ENCODE measurements at places on chromosomes 4 and X.

- peak; percentile 54 for DNase-seq
These were observed 5.6 kb downstream of the PRDM8 start for GRCh38 chr4:80202741-80203553.

DNA sequence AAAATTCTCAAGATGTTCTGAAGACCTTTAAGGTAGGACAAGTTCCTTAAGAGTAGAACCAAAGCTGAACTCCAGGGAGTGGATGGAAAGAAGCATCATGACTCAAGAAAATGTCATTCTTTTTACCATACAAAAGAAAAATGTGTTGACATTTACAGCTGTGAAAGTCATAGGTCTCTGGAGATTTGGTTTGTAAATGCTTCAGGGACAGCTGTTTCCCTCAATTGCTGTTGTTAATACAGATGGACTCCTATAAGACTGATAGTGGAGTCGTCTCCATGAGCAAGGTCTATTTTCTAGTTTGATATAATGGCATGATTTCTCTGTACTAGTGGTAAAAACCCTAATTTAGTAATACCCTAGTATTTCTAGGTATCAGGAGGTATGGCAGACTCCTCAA lies 101.7 kb downstream of the PHOX2B start:
- DNase-seq, result no peak

- DNase-seq, result peak; percentile 12
These were observed 97.7 kb upstream of the PTPN13 start for GRCh38 chr4:86496094-86497080.

- DNase-seq, result no peak
These were observed 2244.0 kb downstream of the ARAP2 start for GRCh38 chr4:34000356-34000755.

DNA sequence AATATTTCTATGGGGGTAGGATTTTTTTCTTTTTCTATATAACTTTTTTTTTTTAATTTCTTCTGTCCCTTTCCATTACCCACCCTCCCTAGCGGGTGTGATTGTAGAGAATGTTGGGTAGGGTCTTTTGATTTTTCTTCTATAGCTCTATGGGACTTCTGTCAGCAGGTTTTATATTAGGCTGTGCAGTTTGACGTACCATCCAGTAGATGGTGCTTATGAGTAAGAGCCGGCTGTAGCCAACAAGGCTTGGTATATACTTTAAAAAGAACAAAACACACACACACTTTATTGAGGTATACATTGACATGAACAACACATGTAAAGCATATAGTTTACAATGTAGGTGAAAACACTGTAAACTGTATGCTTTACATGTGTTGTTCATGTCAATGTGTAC lies 247.9 kb upstream of the POF1B start:
- no peak for DNase-seq

- DNase-seq, result peak; percentile 49
These were observed 14.6 kb upstream of the SLC25A4 start for GRCh38 chr4:185128272-185129119.

- DNase-seq, result no peak
These were observed 40.4 kb downstream of the RELL1 start for GRCh38 chr4:37645736-37646135.

- peak; percentile 26 for DNase-seq
These were observed 29.5 kb upstream of the MAP3K15 start for GRCh38 chrX:19544693-19545305.

GRCh38 chr4:166144607-166145006 lies 271.6 kb downstream of the TLL1 start:
- DNase-seq, result no peak

DNA sequence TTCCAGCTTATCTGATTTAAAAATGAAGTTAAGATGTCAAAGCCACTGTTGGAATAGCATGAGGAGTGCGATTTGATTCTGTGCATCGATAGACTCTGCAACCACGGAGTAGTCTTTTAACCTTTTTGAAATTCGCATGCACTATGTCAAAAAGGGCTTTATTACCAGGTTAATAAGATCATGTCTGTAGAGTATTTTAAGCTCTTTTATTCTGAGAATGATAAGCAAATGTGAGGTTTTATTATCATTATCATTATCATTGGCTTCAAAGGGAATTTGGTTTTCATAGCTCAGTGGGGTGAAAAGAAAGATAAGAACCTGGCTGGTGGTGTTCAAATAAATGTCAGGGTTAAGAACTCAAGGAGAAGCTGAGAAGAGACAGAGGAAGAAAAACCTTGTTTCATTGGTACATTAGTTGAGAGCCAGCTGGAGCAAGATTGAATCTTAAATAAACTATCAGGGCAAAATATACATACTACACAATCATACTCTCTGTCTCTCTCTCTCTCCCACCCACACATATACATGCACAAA lies 102.6 kb downstream of the MMRN1 start:
- no peak for DNase-seq

DNA sequence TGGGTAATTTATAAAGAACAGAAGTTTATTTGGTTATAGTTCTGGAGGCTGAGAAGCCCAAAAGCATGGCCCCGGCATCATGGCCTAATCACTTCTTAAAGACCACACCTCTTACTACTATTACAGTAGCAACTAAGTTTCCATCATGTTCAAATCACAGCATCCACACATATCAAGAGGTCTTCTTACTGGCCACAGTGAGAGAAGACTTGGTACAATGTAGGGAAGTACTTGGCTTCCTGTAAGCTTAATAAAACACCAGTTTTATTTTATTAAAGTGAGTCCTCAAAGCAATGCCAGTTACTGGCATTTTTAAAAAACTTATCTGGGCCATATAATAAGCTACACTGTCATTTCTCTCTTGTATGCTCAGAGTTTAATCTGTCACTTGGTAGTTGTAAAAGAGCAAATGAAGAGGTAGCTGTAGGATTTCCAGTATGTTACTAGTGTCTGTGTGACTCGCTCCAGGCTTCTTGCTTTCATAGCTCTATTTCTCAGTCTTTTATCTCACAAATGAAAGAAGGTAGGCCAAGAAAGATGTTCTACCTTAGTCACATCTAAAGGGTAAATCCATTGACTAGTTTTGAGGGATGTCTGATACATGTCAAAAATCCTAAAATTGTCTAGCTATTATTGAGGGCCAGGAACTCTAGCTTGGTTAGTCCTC lies 159.2 kb upstream of the CPEB2 start:
- no peak for DNase-seq

- DNase-seq, result no peak
These were observed 107.8 kb downstream of the EFNB1 start for GRCh38 chrX:68936608-68937007.

GRCh38 chr4:108029016-108029720 lies 39.5 kb downstream of the HADH start:
- DNase-seq, result peak; percentile 68

- no peak for DNase-seq
These were observed 132.6 kb downstream of the FHIP1A start for GRCh38 chr4:151541389-151542071.

DNA sequence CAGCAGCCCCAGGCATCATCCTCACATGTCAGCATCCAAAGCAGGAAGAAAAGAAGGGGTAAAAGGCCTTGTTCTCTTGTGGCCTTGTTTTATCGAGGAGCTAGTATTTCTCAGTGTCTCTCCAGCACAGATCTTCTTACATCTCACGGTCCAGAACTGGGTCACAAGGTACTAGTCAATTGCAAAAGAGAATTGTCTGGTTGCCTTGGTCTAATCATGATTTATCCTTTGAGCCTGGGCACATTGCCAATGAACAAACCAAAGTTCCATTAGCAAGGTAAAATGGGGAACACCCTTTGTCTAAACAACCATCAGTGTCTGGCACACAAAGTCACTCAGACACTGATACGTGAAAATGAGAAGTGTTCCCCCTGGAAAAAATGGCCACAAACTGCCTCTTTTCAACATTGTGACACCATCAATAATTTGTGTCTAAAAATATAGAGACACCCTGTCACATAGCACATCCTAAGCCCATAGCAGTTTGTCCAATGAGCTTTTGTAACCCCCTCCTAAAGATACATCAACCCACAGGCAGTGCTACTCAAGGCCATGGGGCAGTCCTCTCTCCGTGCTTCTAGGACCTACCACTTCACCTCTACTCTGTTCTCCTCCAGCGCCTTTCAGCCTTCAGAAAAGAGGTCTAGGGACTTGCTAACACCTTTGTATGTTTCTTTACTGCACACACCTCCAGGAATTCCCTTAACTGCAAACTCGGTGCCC lies 534.4 kb downstream of the MID1IP1 start:
- DNase-seq, result no peak

DNA sequence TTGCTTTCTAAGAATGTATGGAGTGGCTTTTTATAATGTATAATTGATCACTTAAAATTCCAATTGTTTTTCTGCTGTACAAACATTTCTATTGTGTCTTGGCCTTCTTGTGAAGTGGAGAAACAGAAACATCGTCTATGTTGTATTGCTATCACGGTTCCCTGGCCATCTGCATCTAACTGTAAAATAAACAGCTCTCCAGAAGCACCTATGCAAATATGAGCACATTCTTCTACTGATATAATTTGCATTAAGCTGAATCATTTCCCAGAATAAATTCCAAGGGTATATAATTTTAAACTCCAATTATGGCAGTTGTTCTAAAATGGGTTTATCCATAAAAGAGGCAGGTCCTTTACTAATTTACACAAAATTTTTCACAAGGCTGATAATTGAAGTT lies 261.6 kb upstream of the STS start:
- DNase-seq, result no peak

- no peak for DNase-seq
These were observed 132.4 kb downstream of the IL1RAPL1 start for GRCh38 chrX:28719620-28720019.

GRCh38 chr4:96295143-96295741 lies 455.3 kb downstream of the PDHA2 start:
- no peak for DNase-seq

DNA sequence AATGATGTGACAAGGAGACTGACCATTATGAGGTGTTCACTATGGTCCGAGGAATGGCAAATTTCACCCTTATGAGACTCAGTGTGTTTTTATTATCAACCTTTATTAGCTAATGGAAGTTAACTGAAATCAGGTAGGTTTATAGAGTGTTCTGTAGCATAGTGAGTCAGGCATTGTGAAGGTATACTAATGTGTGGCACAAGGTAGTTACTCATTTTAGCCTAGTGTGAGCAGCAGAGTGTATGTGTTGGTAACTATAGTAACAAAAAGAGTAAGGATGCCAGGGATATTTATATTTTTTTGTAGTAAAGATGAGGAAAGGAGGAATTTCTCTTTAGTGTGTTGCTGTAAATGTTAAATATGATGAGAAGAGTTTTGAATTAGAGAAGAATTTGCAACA lies 12.0 kb downstream of the PDLIM5 start:
- no peak for DNase-seq

DNA sequence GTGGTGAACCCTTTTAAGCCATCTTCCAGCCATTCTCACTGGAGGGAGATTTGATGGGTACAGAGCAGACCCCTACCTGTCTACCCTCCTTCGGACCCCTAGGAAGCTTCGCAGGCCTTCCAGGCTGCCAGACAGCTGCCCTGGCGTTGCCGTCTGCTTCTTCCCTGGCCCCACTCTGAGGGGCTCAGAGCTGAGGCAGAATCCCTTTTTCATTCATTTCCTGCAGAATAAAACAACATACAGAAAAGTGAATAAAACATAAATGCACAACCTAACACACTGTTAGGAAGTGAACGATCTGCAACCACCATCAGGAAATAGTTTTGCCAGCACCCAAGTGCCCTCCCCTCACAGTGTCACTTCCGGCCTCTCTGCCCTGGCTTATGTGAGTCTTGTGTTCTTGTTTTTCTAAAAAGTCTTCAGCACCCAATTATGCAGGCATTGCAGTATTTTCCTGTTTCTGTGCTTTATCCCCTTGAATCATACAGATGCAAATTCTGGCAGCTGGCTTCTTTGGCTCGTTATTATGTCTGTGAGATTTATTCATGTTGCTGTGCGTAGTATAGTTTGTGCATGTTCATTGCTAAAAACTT lies 5.6 kb upstream of the ADD1 start:
- peak; percentile 68 for DNase-seq

- no peak for DNase-seq
These were observed 401.2 kb downstream of the TLL1 start for GRCh38 chr4:166274136-166274761.

DNA sequence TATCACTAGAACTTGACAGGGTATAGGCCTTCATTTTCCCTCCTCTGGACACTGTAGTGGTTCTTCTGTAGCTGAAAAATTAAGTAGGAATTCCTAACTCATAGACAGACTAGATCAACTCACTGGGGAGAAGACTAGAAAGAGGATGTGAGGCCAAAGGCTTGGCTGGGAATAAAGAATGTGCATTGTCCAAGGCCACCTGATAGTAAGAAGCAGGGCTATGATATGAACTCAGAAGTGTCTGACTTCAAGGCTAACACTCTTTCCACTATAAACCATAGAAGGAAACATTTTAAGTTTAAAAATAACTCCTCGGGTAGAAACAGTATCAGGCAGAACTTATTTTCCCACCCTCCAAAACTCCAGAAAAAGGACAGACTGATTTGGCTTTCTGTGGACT lies 346.6 kb downstream of the OPHN1 start:
- no peak for DNase-seq

DNA sequence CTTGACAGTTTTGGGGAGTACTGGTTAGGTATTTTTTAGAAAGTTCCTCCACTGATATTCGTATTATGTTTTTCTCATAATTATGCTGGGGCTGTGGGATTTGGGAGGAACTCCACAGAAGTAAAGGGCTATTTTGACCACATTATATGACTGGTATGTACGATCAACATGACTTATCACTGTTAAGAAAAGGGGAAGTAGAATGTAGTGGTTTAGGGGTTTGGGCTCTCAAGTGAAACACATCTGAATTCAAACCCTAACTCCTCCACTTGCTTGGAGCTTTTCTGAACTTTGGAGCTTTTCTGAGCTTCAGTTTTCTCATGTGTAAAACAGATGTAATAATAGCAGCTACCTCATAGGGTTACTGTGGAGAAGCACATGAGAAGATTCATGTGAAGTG lies 96.4 kb upstream of the C1GALT1C1 start:
- no peak for DNase-seq

DNA sequence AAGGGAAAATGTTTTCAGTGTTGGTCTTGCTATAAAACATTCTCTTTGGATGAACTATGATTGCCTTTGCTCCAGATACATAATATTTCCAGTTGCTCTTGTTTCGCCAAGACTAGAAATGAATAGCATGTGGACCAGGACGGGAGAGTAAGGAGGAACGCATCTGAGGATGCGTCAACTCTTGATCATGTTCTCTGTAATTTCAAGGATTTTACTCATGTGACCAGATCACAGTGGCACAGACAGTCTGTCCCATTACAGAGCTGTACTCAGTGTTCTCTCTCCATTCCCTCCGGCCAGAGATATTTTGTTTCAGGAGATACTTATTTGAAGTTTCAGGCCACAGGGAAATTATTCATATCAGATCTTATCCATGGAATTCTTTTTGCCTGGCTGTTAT lies 266.6 kb downstream of the MID1IP1 start:
- no peak for DNase-seq

- DNase-seq, result no peak
These were observed 81.3 kb upstream of the TRPC5 start for GRCh38 chrX:112163906-112164305.

- DNase-seq, result no peak
These were observed 1528.3 kb upstream of the AGA start for GRCh38 chr4:178970433-178971140.

GRCh38 chr4:26515936-26516335 lies 25.7 kb upstream of the CCKAR start:
- DNase-seq, result no peak

Data from activated naive CD4-positive, alpha-beta T cell treated with anti-CD3 and anti-CD28 coated beads, Interleukin-2, amount 50 U/mL, for 16 hours (primary cell).